ENCODE measurements at places on chromosomes 11 and 22.

- peak; percentile 57 for DNase-seq
Measured at GRCh38 chr22:25172153-25172552, 27.5 kb upstream of the CRYBB3 start.

GRCh38 chr11:9601876-9602199, 28.4 kb downstream of the WEE1 start:
- no peak for DNase-seq

DNA sequence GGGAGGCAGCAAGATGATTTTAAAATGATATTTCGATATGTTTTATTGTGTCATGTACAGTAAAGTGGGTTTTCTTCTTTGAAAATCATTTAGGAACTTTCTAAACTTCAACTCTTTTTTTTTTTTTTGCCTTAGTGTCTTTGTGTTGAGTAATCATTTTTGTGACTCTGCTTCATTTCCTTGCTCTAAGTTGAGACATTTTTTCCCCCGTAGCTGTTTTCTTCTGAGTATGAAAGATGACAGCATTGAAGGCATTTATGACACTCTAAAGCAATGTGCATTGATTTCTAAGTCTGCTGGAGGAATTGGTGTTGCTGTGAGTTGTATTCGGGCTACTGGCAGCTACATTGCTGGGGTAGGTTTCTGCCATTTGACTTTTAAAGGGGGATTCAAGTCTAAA, 23.5 kb downstream of the RRM1 start:
- DNase-seq: no peak

- DNase-seq: no peak
Measured at GRCh38 chr22:43830931-43831560, 18.9 kb upstream of the EFCAB6 start.

DNA sequence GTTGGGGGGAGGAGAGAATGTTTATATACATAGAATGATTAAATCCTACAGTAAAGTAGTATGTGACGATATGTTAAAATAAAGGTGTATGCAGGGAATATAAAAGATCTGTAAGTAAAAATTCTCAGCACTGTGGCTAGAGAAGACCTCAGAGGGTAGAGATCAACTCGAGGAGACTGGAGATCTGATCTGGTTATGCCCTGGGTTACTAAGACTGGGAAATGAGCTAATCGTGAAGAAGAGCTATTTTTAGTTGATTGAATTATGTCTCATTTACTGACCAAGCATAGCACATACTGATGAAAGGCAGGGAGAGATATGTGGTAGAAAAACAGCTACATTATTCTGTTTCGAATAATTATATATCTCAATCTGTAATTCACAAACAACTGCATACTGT, 42.8 kb upstream of the ALKBH3 start:
- no peak for DNase-seq

- DNase-seq: no peak
Measured at GRCh38 chr11:132535830-132536229, 996.5 kb downstream of the OPCML start.

DNA sequence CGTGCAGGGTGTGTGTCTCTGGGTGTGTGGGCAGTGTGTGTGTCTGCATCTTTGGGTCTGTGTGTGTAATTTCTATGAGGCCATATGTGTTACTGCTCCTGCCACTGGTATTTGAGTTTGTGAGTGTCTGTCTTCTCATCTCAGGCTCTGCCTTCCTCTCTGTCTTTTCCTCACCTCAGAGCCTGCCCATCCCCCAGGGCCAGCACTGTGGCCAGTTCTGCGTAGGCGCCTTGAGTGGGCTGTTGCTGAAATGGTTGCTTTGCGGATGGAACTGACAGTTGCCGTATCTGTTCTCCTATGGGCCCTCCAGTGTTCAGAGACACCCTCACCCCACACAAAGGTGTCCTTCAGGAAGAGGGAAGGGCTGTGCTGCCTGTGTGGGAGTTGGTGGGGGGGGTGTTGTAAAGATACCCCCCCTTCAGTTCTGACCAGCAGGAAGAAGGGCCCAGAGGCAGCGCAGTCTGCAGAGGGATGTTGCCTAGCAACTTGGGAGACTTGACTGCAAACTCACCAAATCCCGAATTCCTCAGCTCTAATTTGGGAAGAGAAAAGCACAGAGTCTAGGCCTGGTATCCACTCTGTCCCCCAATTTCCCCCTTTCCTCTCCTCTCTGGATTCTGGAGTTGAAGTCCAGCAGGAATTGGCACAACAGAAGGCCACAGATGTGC, 2.0 kb upstream of the NRGN start:
- DNase-seq: no peak

DNA sequence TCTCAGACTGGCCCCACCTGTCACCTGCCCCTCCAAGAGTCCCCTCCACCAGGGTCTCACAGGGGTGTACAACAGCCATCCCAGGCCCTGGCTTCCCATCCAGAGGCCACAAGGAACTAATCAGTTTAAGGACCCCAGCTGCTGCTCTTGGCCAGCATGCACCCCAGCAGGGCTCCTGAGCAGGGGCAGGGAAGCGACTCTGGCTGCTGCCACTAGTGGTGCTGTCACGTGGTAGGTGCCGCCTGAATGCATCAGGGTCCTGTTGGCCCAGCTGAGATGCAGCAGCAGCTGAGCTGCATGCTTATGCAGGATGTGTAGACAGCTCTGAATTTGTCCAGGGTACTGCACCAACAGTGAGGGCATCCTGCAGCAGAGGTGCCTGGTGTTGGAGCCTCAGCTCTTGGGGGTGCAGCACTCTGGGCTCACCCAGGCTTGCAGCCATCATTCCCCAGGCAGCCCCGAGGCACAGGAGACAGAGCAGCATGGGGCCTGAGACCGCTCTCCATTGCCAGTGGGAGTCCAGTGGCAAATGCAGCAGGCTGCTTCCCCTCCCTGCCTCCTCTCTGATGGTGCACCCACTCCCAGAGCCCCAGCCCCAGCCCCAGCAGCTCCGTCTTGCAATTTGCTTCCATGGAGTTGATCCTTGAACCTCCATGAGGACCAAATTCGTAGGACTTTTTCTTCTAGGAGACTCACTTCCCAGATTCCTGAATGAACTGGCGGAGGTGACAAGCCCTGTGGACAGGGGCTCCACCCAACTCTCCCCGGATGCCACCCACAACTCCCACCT, 98.7 kb downstream of the MPPED1 start:
- DNase-seq: no peak

DNA sequence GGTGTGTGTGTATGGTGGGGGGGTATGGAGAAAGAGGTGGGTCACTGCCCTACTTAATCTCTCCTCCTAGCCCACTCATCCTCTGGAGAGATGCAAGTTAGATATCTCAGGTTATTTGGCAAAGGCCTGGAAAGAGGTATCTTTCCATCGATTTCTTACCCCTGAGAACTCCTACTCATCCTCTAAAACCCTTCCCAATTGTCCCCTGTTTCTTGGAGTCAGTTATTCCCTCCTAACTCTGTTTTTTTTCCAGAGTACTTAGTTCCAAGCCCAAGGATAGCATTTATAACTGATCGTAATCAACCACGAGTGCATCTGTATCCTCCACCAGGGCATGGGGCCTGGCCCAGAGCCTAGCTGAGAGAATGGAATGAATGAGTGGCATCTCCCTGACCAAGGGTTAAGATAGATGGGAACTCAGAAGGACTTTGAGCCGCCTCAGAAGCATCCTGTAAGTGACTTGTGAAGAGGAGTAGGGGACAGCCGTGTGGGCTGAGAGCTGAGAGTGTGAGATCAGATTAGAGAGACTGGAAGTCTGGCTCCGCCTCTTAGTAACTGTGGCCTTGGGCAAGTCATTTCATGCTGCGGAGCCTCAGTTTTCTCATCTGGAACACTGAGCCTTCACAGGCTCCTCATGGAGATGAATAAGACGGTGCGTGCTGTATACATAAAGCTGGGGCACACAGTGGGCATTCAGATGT, 16.2 kb downstream of the CD6 start:
- DNase-seq: peak; percentile 70

DNA sequence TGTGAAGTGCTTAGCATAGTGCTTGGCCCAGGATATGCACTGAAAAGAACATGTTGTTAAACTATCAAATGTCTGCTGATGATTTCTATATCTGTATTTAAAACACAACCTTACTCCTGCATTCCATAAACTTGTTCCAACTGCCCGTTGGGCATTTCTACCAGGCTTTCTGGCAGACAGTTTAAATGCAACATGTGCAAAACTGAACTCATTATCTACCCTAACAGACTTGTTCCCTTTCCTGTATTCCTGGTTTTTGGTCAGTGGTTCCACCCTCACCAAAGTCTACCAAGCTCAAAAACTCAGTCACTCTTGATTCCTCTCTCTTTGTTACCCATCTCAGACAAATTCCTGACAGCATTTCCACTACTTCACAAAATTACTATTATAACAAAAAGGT, 6.5 kb upstream of the RAB38 start:
- DNase-seq: no peak

- no peak for DNase-seq
Measured at GRCh38 chr22:37777122-37777687, 30.5 kb upstream of the GCAT start.

- no peak for DNase-seq
Measured at GRCh38 chr11:1461826-1462697, 24.5 kb downstream of the MOB2 start.

- DNase-seq: no peak
Measured at GRCh38 chr22:46346680-46347405, 11.3 kb downstream of the TRMU start.

DNA sequence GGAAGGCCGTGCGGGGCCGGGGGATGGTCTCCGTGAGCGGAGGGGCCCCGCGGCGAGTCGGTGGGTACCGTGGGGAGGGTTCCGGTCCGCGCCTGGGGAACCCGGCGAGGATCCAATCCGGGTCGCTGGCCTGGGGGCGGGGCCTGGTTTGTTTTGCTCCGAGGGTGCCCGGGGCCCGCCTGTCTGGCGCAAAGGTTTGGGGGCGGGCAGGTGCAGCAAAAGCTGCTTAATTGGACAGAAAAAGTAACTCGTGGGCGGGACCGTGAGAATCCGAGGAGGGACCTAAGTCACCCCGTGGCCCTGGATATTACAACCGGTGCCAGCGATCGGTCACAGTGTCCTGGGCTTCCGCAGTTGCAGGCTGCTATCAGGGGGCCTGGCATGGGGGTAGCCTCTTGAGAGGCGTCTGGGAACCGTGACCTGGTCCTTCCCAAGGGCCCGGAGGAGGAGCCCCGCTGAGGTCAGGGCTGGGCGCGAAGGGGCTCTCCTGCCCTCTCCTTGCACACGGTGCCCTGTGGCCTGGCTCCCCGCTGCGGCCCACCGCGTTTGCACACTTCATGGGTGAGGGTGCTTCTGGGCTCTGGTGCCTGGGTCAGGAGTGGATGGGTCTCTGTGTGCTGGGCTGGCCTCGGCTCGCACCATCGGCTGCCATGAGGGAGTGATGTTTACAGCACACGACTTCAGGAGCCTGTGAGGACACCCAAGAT, 1.4 kb downstream of the PNPLA2 start:
- DNase-seq: peak; percentile 90

All from activated T-cell treated with anti-CD3 and anti-CD28 coated beads, Interleukin-2, amount 50 U/mL, for 24 hours (primary cell).